Stimulated activated effector memory CD8-positive, alpha-beta T cell treated with anti-CD3 and anti-CD28 coated beads, Interleukin-12 subunit alpha, Interleukin-12 subunit beta, amount 100 ng/mL, for 72 hours (primary cell): ENCODE measurements at places on chromosomes 6 and 20.

DNA sequence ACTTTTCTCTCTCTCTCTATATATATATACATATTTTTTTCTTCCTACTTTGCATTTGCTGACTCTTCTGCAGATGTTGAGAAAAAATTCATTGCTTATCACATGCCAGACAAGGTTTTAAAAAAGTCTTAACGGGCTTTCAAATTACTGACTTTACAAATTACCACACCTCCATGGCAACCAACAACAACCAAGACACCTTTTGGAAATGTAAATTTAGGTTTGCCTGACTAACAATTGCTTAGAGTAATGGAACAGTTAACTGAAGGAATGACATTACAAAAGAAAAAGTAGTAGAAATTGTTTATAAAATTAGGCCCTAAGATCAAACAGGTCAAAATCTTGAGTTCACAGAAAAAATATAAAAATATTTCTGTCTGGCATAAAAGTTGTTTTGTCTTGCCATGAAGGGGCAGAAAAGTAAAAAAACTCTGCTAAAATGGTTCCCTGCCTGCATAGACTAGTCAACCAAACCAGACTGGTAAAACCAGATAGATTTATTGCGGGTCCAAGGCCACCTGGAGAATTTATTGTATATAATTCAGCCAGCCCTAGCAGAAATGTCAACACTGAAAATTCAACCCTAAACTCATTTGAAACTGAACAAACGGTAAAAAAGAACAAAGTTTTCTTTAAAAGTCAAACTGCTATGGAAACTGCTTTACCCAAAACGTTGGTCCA lies 92.8 kb upstream of the FRMD1 start:
- DNase-seq, result no peak

DNA sequence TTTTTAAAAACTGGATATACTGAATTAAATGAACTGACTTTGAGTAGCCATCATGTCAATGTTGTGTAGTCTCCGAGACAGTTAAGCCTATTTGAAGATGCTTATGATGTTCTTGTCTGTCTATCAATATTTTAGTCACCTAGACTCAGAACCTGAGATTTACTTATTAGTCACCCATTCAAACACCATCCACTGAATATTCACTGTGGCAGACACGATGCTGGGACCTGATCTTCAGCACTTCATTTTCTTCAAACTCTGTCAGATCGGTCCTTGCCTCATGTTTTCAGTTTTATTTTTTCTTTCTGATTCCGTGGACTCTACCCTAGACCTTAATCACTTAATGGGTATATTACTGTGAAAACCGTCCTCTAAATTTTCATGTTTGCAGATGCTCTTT lies 123.7 kb upstream of the MCHR2 start:
- DNase-seq, result no peak

- DNase-seq, result peak; percentile 17
These were observed 180.4 kb downstream of the ZNF217 start for GRCh38 chr20:53413186-53413631.

- DNase-seq, result no peak
These were observed 107.5 kb upstream of the TMEM170B start for GRCh38 chr6:11430036-11430435.

DNA sequence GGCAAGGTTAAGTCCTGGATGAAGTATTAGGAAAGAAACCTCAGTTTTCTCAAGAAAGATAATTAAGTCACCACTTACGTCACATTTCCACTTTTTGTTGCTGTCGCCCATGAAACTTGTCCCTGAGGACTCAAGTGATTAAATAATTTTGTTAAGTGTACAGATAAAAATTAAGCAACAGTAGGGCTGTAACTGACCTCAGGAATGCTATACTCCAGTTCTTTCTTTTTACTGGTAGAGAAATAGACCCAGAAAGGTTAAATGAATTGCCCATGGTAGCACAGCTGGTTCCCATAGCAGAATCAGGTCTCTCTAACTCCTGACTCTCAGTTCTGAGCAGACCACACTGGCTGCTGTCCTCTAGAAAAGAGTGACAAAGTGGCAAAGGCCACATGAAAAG lies 54.5 kb downstream of the CLIC5 start:
- DNase-seq, result no peak

- no peak for DNase-seq
These were observed 44.3 kb downstream of the MARCKS start for GRCh38 chr6:113901482-113901881.

DNA sequence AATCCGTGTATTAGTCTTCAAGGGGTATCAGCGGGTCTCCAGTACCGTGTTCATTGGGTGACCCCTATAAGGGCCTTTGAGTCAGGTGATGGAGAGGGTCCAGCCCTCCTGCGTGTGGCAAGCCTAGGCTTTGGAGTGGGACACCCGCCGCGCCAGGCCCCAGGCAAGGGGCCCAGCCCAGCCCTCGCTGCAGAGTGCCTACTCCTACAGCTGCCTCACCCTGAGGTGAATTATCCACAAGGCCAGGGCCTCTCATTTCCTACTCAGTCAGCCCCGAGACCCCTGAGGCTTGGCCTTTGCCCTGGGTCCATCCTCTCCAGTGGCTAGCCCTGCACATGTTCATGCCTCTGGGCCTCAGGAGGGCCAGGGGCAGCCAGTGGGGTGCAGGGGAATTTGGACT lies 45.1 kb downstream of the TMEM242 start:
- no peak for DNase-seq

GRCh38 chr6:99802396-99803031 lies 191.5 kb downstream of the MCHR2 start:
- no peak for DNase-seq
